ENCODE measurements at places on chromosomes 2 and 18.

DNA sequence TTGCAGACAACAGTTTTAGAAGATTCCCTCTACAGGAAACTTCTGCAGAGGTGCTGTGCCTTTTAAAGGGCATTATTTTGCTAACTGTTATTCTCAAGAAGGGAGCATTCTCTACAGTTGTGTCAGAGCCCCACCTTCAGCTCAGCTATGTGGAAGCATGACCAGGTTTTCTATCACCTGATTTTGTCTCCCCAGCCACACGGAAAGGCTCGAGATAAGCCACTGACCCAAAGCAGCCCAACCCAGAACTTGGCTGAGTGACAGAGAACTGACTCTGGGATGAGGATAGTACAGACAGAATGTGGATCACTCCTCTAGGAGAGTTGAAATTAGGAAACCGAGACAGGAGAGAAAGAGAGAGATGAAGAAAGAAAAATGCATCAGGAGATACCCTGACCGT lies 10.7 kb downstream of the COL4A4 start:
- no peak for DNase-seq

- DNase-seq = no peak
Measured at GRCh38 chr2:80703532-80703931, 399.0 kb upstream of the LRRTM1 start.

DNA sequence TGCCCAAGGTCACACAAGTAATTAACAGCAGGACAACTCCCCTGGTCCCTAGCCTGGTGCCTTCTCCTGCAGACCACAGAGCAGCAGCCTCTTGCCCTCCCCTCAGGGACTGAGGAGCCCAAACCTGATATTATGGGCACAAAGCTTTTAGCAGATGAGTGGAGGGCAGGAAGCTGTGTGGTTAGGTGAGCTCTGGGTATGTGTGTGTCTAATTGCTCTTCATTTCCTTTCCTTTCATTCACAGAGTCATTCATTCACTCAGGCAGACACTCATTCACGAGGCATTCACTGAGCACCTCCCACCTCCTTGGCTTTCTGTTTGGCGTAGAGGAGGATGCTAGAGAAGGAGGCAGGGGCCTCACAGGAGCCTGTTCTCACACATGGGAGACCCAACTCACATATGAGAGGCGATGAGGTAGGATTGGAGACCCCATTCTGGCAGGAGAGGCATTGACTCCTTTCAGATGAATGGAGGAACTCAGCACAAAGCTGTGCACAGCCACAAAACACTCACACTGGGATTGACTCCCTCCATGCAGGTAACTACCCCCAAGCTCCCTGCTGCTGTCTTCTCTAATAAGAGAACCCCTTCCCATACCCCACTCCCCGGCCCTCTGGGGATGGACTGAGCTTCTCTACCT lies 306.8 kb upstream of the SKOR2 start:
- no peak for DNase-seq

DNA sequence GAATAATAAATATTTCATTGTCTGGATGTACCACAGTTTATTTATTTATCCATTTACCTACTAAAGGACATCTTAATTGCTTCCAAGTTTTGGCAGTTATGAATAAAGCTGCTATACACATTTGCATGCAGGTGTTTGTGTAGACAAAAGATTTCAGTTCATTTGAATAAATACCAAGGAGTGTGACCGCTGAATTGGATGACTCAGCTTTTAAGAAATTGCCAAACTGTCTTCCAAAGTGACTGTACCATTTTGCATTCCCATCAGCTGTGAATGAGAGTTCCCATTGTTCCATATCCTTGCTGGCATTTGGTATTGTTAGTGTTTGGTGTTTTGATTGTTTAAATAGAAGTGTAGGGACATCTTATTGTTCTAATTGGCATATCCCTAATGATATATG lies 36.2 kb upstream of the FMNL2 start:
- peak; percentile 15 for DNase-seq

DNA sequence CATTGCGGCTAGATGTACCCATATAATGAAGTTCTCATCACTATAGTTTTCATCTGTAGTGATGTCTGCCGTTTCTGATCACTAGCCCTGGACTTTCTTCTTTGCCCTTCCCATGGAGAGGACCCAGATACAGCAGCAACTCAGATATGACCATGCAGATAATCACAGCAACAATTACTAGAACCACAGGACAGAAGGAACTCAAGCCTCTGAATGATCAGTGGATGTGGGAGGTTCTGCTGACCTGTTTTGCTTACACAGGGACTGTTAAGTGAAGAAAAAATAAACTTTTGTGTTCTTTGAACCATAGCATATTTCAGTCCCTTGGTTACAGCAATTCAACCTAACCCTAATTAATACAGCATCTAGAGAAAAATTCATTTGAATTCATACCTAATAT lies 62.7 kb downstream of the ACVR1 start:
- DNase-seq = no peak

DNA sequence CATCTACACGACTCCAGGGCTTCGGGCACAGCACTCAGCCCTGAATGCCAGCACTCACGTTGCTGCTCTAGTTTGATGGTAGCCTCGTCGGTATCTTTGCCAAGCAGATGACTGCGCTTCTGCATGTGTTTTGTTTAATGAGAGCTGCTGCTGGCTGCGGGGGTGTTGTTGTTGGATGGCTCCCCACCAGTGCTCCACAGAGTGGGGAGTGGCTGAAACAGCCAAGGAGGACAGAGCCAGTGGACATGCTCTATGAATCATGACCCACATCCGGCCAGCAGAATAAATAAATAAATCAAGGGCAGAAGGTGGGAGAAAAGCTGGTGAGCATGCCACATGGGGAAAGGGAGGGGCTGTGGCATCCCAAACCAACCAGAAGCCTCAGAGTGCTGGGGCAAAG lies 131.2 kb upstream of the SOX11 start:
- DNase-seq = no peak

DNA sequence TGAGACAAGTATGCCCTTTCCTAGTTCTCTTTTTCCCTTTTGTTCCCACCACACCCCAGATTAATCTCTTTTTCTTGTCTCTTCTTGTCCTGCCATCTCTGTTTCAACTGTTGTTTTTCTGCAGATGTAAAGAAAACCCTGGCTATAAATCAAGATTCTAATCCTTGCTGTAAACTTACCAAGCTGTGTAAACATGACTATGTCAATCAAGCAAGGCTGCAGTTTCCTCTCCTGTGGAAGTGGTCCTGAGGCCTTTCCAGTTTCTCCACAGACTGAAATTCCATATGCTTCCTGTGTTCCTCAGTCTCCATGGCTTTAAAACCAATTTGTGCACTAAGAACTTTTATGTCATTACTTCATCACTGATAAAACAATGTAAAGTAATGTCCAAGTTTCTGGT lies 288.8 kb upstream of the PIK3C3 start:
- DNase-seq = no peak

DNA sequence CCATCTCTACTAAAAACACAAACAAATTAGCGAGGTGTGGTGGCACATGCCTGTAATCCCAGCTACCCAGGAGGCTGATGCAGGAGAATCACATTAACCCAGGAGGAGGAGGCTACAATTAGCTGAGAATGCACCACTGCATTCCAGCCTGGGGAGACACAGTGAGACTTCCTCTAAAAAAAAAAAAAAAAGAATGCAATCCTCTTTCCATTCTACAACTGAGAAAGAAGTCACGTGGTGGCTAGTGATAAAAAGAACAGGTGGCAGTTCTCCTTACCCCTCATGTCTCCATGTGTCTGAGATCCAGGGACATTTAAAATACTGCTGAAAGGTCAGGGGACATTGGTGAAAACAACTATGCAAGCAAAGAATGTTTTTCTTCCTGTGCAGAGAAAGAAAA lies 24.4 kb upstream of the GPR39 start:
- DNase-seq = no peak

DNA sequence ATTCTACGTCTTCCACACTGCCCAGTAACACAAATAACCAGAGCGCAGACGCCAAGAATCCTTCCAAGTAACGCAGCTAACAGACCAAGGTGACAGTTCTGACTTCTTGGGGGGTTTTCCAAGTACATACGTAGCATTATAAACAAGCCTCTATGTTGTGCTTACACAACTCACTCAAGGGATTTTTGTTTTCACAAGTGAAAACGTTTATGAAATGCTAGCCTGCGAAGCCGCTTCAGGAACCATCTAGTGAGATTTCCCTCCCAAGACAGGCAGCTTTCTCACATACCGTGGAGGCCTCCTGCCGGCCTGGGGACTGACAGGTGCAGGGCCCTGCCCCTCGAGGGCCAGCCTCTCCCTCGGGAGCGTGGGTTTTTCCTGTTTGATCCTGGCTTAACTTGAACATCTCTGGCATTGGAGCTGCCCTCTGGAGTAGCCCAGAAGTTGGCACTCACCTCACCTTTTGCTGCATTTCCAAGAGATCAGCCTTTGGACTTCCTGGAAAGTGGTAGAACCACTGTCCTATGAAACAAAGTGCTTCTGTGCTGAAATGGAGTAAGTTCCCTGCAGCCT lies 151.1 kb downstream of the MBP start:
- no peak for DNase-seq

DNA sequence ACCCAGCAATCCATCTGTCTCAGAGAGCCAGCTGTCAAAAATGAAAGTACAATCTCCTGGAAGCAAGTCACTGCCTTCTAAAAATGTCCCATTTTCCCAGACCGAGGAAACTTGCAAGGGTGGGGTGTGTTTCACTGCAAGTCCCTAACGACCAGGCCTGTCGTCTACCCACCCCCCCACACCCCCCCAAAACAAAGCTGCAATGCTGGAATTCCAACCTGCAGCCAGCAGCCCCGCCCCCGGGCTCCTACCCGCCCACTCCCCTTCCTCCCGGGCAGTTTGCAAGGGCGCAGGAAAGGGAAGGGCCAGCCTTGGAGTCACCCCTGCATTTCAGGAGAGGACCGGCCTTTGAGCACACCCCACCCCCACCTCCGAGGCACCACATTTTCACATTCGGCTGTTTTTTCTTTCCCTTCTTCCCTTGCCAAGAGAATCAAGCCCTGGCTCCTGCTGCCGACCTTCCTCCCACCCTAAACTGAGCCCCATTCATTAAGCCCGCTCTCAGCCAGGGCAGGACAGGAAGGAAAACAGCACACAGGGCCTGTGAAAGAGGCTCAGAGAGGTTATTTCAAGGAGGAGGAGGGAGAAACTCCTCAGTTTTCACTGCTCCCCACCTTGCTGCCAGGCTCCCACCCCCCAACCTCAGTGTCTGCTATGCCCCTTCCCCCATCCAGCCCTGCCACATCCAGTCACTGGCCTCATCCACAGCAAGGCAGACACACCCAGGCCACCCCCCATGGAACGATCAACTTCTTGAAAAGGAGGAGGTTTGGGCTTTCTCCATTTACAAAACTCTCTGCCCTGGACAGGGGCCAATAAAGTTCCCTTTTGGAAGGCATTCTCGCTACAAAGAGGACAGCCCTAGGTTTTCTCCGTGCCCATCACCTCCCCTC lies 11.3 kb downstream of the SMAD7 start:
- DNase-seq = no peak

GRCh38 chr2:60873381-60873780 lies 8.0 kb upstream of the REL start:
- no peak for DNase-seq

DNA sequence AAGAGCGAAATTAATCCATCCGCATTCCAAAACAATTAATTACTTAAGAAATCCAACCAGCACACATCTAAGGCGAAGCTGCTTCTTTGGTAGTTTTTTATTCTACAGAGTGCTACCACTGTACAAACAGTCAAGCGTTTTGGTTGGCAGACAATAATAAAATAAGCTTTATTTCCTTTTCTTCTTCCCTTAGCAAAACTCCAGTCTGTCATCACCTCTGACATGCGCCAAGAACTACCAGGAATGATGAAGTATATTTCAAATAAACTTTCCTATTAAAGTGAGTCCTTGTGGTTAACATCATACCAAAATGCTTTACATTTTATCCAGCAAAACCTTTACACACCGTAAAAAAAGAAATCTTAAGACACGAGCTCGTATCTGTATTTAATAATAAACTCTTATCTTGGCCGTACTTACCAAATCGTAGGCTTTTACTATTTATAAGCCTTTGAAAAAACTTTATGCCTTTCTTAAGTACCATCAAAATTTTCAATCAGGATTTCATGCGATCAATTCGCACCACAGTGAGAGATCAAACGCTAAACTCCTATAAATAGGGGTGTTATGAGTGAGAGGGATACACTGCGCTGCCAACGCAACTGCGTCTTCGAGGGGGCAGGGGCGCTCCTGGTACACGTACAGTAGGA lies 1.3 kb downstream of the ATL2 start:
- no peak for DNase-seq

- no peak for DNase-seq
Measured at GRCh38 chr2:204177977-204178522, 241.5 kb downstream of the ICOS start.
